Neural cell (in vitro differentiated cells): ENCODE measurements at places on chromosomes 4 and X. TPM values are rescaled to one million over a fixed set of nuclear protein-coding genes. Genes with fewer than 3 reads are reported as not detected.

CLDN22 gene
- polyA plus RNA-seq = not detected in 2 replicates

ARAP2 gene
- 1.7 and 2.1 TPM in 2 replicates for polyA plus RNA-seq

APLN gene
- 0.26 and 0.38 TPM in 2 replicates for polyA plus RNA-seq

CASP3 gene
- polyA plus RNA-seq = 116 and 120 TPM in 2 replicates

MEPE gene
- not detected in 2 replicates for polyA plus RNA-seq

CYBB gene
- 0.40 and 0.83 TPM in 2 replicates for polyA plus RNA-seq

FGFR3 gene
- 0.48 and 0.54 TPM in 2 replicates for polyA plus RNA-seq

ARHGEF38 gene
- polyA plus RNA-seq = not detected in 2 replicates

MAGEC1 gene
- polyA plus RNA-seq = not detected in 2 replicates

TIGD4 gene
- 3.3 and 4.1 TPM in 2 replicates for polyA plus RNA-seq

SLC9B2 gene
- polyA plus RNA-seq = 36.9 and 46.3 TPM in 2 replicates

MAGEB17 gene
- polyA plus RNA-seq = 0.17 TPM in 1 of 2 replicates, not detected in the other
